Temporal lobe (tissue), 4 donors: ENCODE measurements at places on chromosomes 3 and 15. TPM values are rescaled to one million over a fixed set of nuclear protein-coding genes. Genes with fewer than 3 reads are reported as not detected.

Gene SLC2A2
- not detected for total RNA-seq

Gene SKOR1
- 0.25 TPM for total RNA-seq

Gene CHDH
- total RNA-seq: 1.2 TPM

Gene ITIH1
- total RNA-seq: not detected

Gene GOLGA8H
- 0.49 TPM for total RNA-seq

Gene IMPG2
- total RNA-seq: 1.7 TPM

Gene DPPA2
- not detected for total RNA-seq

Gene THOC7
- 40.1 TPM for total RNA-seq

Gene SLITRK3
- 10.3 TPM for total RNA-seq

Gene AGBL1
- 0.98 TPM for total RNA-seq

Gene FSIP1
- total RNA-seq: 7.4 TPM

Gene ALPK3
- 0.98 TPM for total RNA-seq

Gene ZNF501
- total RNA-seq: 17.5 TPM

Gene MAP1A
- total RNA-seq: 35.2 TPM

Gene GATM
- total RNA-seq: 120 TPM

Gene SUSD5
- total RNA-seq: 1.7 TPM

Gene SMCO1
- total RNA-seq: not detected

Gene ST3GAL6
- total RNA-seq: 13.0 TPM

Gene SLC51A
- total RNA-seq: 0.49 TPM
